ENCODE measurements at places on chromosomes 11 and 22. TPM values are rescaled to one million over a fixed set of nuclear protein-coding genes. Genes with fewer than 3 reads are reported as not detected.

Gene PGR
- total RNA-seq = 2.3 TPM

Gene CRYBB3
- total RNA-seq = not detected

Gene APOA5
- total RNA-seq = not detected

Gene YPEL4
- 0.71 TPM for total RNA-seq

DNA sequence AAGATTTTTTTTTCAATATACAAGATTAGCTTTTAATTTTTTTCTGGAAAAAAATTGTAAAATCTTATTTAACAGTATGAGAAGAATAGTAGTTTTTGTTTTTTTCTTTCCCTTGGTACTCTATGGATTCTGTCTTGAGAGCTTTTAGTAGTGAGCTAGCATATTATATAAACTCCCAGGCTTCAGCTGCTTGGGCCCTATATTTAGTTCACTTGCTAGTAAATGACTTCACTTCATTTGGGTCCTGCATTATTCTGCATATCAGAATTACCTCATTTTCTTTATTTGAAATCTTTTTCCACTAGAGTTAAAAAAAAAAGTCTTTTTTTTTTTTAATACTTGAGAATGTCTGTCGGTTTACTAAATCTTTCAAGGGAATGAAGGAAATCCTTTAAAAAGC lies 33.1 kb downstream of the HIPK3 start:
- DNase-seq = no peak

DNA sequence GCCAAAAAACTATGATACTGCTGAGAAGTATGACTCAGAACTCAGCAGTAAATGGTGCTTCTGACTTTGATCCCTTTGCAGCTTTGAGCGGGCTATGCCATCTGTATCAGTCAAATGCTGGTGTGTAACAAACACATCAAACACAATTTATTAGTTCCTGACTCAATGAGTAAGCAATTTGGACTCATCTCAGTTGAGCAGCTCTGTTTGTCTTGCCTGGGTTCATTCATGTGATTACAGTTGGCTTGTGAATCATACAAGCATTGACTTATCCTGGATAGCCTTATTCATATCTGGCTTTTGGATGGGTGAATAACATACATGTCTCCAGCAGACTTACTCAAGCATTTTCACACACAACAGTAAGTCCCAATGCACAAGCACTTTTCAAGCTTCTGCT lies 858.8 kb downstream of the METTL15 start:
- no peak for DNase-seq

GRCh38 chr22:41998361-41999261 lies at the start of gene WBP2NL:
Gene WBP2NL, plus strand, starts transcription at chr22:41998788. Its CDS starts 31 bp downstream, at chr22:41998819.
- peak; percentile 93 for DNase-seq

DNA sequence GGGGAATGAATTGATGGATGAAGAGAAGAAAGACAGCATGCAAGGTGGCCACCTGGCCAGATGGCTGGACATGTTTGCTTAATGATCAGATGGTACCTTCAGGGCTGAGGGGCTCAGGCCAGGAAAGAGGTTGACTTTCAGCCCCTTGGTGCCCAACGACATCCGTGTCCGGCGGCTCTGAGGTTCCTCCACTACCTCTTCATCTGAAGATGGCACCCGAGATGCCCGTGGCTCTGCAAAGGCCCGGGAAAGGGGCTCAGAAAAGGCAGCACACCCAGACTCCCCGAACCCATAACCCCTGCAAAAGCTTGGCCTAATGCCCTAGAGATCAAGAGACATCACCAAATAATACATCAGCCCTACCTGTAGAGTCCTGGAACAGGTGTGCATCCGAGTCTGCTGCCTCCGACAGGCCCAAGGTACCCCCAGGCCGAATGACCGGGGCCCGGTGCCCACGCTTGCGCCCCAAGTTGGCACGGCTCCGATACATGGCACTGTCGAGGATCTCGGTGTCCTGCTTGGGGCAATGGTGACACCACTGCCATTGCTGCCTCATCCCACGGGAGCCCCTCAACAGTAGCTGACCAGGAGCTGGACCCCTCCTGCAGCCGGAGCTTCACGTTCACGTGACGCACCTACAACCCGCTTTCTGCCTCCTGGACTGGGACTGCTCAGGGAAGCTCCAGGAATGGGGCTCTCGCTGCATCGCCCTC lies 22.9 kb downstream of the TNKS1BP1 start:
- no peak for DNase-seq

GRCh38 chr11:70872955-70873735 lies 379.2 kb downstream of the SHANK2 start:
- DNase-seq = no peak
